ENCODE measurements at places on chromosomes 12 and 14. TPM values are rescaled to one million over a fixed set of nuclear protein-coding genes. Genes with fewer than 3 reads are reported as not detected.

ANO4 gene
- not detected for total RNA-seq

COL2A1 gene
- total RNA-seq, result 0.66 TPM

SLC17A8 gene
- total RNA-seq, result not detected

FKBP3 gene
- 82.0 TPM for total RNA-seq

TROAP gene
- total RNA-seq, result 48.8 TPM

PROX2 gene
- 0.33 TPM for total RNA-seq

BHLHE41 gene
- total RNA-seq, result 0.45 TPM

PRB2 gene
- not detected for total RNA-seq

KTN1 gene
- total RNA-seq, result 87.5 TPM

GXYLT1 gene
- 8.7 TPM for total RNA-seq

PLEK2 gene
- not detected for total RNA-seq

MEG3 gene
- 0.66 TPM for total RNA-seq

IL22 gene
- not detected for total RNA-seq

MORN3 gene
- 0.15 TPM for total RNA-seq

IRAK3 gene
- total RNA-seq, result 8.5 TPM

PLCZ1 gene
- not detected for total RNA-seq

TAS2R20 gene
- total RNA-seq, result 1.2 TPM
